ENCODE measurements at places on chromosomes 13 and 19.

GRCh38 chr13:94239135-94239534, 240.3 kb downstream of the DCT start:
- DNase-seq, result no peak

GRCh38 chr13:21594715-21595545, 9.0 kb downstream of the MICU2 start:
- no peak for DNase-seq

DNA sequence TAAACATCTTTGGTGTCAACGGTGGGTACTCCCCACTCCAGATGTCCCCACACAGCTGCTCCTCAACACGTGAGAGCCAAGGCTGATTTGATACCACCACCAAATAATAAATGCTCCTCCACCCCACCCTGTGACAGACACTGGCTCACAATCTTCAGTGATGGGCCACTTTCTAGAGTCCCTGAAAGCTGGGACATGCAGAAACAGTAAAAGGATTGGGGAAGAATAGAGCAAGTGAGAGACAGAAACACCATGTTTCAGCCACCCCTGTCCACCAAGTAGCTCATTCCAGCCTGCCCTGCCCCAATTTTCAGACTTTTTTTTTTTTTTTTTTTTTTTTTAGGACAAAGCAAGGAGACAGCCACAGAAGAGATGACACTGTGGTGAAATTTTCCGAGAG, 1.6 kb downstream of the SLC46A3 start:
- DNase-seq, result no peak

DNA sequence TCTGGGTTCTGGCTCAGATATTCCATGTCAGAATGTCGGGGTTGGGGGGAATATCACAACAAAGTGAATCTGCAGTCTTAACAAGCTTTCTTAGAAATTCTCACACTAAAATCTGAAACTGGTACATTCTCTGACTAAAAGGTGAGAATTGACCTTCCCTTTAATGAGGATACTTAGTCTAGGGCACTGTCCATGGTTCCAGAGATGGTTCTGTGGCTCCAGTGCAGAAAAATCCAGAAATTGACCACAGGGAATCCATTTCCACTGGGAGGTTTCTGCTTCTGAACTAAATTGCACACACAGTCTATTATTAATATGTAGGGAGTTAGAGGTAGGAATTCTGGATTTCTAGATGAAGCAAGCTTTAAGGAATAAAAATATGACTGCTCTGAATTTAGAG, 171.6 kb upstream of the OBI1 start:
- no peak for DNase-seq

DNA sequence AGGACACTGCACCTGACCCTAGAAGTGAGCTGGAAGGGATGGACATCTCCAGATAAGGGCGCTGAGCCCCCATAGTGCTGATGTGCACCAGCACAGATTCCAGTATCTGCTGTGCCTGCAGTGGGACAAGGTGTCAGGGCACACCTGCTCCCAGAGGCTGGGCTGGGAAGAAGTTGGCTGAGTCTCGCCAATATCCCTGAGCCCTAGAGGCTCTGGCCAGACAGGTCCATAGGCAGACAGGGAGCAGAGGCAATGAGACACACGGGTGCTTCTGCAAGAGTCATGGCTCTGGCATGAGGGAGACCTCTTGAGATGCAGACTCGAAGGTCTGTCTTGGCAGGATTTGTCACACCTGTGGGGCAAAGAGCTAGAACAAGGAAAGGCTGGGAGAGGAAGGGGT, 1321.5 kb downstream of the UQCRFS1 start:
- no peak for DNase-seq

All from stimulated activated CD8-positive, alpha-beta memory T cell treated with anti-CD3 and anti-CD28 coated beads, Interleukin-12 subunit alpha, Interleukin-12 subunit beta, amount 100 ng/mL, for 4 hours (primary cell).